ENCODE measurements at places on chromosomes 6 and 20. TPM values are rescaled to one million over a fixed set of nuclear protein-coding genes. Genes with fewer than 3 reads are reported as not detected.

DNA sequence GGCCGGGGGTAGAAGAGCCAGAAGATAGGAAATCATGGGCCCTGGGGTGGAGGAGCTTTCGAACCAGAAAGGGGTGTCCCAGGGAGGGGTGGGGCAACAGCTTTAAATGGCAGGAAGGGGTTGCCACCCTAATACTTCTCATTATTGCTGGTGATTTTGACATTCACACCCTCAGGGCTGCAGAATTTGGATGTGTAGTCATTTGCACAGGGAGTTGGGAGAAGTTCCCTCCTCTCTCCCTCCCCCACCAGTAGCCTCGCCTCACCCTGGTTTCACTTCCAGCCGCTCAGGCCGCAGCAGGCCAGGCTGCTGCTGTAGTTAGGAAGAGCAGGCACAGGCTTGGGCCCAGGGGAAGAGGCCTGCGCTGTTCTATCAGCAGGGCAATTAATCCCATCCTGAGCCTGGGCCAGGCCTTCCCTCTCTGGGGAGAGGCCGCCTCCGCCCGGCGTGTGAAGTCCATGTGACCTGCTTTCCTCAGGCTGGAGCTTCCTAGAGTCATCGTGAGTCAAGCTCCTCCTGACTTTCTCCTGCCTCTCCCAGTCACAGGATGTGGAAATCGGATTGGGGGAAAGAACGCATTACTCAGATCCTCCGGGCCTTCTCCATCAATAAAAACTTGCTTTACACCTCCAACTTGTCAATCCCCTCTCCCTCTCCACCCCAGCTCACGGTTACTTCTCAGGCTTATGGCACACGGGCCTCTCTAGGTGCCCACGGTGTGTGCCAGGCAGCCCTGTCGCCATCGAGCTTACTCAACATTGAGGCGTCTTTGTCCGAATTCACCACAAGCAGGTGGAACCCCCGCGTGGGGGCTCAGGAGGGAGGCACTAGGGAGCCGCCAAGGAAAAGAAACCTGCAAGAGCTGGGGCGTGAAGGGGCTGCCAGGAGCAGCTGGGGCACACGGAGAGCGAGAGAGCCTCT, 7.8 kb downstream of the ADTRP start:
- H3K27me3 ChIP-seq, result no peaks in the 10 kb centered on the region
- no peaks in the 10 kb centered on the region for H3K36me3 ChIP-seq
- peak; percentile 76 for DNase-seq
- no peak overlapping the region for H3K4me3 ChIP-seq
- peaks cover 1% of the 10 kb centered on the region for H3K4me1 ChIP-seq
- H3K27ac ChIP-seq, result peak overlapping the region; percentile 20

GRCh38 chr6:43014434-43014909, 423 bp downstream of the KLHDC3 start:
- H3K27me3 ChIP-seq, result no peaks in the 10 kb centered on the region
- peak overlapping the region; percentile 4 for H3K27ac ChIP-seq
- peaks cover 12% of the 10 kb centered on the region for H3K4me1 ChIP-seq
- H3K4me3 ChIP-seq, result peak overlapping the region; percentile 65
- no peak for DNase-seq

DNA sequence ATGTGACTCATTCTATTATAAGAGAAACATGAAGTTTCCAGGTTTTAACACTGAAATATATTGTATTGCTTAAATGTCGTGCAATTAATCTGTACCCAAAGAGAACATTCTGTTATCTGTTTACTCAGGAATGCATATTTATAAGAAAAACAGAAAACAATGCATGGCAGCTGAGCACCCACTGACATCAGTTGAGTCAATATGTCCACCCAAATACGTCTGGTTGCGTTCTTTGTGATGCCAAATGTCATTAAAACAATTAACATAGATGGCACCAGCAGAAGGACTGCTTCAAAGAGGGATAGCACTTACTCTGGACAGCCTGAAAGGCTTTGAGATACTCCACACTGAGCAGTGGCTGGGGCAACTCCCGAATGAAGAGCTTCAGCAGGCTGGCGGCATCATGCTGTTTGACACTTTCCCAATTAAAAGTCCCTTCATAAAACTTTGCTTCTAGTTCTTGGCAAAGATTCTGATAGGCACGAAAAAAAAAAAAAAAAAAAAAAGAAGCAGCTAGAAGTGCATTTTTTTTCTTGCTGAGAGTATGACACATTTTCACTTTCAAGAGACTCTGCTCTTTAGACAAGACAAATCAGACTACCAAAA, 102.3 kb downstream of the ARHGAP18 start:
- no peak overlapping the region for H3K4me3 ChIP-seq
- no peak overlapping the region for H3K27ac ChIP-seq
- no peaks in the 10 kb centered on the region for H3K27me3 ChIP-seq
- no peaks in the 10 kb centered on the region for H3K36me3 ChIP-seq
- DNase-seq, result peak; percentile 36

DNA sequence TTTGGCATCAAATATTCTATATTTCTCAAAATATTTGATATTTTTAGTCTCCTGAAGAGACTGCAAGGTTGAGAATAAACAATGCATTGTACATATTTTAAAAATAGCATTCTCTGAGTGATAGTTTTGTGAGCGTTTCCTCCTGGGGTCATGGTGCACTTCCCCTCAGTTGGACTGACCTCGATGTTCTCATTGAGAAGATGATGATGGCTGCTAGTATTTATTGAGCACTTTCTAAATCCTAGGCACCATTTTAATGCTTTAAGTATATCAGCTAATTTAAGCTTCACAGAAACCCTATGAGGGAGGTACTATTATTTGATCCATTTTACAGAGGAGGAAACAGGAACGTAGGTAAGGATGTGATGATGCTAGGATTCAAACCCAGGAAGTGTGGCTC, 18.2 kb downstream of the DSE start:
- H3K4me1 ChIP-seq, result peaks cover 18% of the 10 kb centered on the region
- DNase-seq, result no peak
- no peaks in the 10 kb centered on the region for H3K27me3 ChIP-seq
- no peak overlapping the region for H3K27ac ChIP-seq
- no peak overlapping the region for H3K4me3 ChIP-seq

DNA sequence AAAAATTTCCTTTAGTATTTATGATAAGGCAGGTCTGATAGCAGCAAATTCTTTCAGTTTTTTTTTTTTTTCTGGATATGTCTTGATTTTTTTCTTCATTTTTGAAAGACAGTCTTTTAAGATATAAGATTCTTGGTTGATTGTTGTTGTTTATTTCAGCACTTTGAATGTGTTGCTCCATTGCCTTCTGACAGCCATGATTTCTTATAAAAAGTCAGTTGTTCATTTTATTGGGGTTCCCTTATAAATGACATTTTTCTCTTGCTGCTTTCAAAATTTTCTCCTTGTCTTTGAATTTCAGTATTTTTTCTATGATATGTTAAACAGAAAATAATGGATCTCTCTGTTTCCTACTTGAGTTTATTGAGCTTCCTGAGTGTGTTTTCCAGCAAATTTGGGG, 152.3 kb downstream of the ISM1 start:
- no peak overlapping the region for H3K27ac ChIP-seq
- H3K4me3 ChIP-seq, result no peak overlapping the region
- H3K27me3 ChIP-seq, result no peaks in the 10 kb centered on the region
- no peaks in the 10 kb centered on the region for H3K4me1 ChIP-seq
- no peak for DNase-seq

GRCh38 chr6:45044086-45044485, 284.0 kb upstream of the RUNX2 start:
- DNase-seq, result no peak
- H3K27ac ChIP-seq, result no peak overlapping the region
- H3K36me3 ChIP-seq, result no peaks in the 10 kb centered on the region
- peaks cover 2% of the 10 kb centered on the region for H3K4me1 ChIP-seq

TRMT6 gene
- 19.3 TPM for total RNA-seq

DNA sequence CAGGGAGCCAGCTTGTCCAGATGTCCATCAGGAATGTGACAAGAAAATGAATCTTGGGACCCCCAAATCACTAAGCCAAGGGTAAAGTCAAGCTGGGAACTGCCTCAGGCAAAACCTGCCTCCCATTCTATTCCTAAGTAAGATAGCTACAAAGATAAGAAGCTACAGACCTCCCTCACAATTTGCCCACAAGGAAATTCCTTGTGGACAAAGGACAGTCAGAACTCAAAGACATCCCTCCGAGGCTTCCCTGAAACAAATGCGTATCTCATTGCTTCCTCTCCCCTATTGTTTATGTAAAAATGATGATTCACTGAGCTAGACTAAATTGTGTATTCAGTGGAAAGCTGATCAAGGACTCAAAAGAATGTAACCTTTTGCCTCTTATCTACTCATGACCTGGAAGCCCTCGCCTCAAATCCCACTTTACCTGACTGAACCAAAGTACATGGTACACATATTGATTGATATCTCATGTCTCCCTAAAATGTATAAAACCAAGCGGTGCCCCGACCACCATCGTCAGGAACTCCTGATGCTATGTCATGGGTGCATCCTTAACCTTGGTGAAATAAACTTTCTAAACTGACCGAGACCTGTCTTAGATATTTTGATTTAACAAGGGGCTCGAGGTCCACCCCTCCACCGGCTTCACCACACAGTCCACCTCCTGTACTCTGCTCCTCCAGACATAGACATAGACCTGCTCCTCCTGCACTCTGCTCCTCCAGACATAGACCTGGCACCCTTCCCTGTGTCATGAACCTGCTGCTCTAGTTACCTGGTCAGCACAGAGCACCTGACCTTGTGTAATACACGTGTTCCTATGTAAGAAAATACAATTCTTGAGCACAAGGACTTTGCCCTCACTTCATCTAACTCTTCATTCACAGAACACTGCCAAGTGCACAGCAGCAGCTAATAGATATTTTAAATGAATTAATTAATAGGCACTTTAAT, 81.4 kb downstream of the WDR27 start:
- H3K36me3 ChIP-seq, result no peaks in the 10 kb centered on the region
- DNase-seq, result no peak
- H3K27me3 ChIP-seq, result no peaks in the 10 kb centered on the region
- no peak overlapping the region for H3K4me3 ChIP-seq
- no peak overlapping the region for H3K27ac ChIP-seq

- no peak overlapping the region for H3K27ac ChIP-seq
- H3K36me3 ChIP-seq, result no peaks in the 10 kb centered on the region
Observed at GRCh38 chr20:22503577-22503976, 80.8 kb downstream of the FOXA2 start.

GRCh38 chr20:40251284-40251932, 437.6 kb downstream of the MAFB start:
- no peak overlapping the region for H3K4me3 ChIP-seq
- H3K36me3 ChIP-seq, result no peaks in the 10 kb centered on the region
- no peaks in the 10 kb centered on the region for H3K27me3 ChIP-seq
- H3K27ac ChIP-seq, result no peak overlapping the region
- H3K4me1 ChIP-seq, result no peaks in the 10 kb centered on the region

- H3K27me3 ChIP-seq, result no peaks in the 10 kb centered on the region
- H3K36me3 ChIP-seq, result no peaks in the 10 kb centered on the region
- no peaks in the 10 kb centered on the region for H3K4me1 ChIP-seq
- no peak for DNase-seq
- H3K4me3 ChIP-seq, result no peak overlapping the region
Observed at GRCh38 chr20:13098720-13099355, 90.1 kb downstream of the SPTLC3 start.

- no peak for DNase-seq
- no peak overlapping the region for H3K27ac ChIP-seq
- no peaks in the 10 kb centered on the region for H3K4me1 ChIP-seq
- H3K27me3 ChIP-seq, result no peaks in the 10 kb centered on the region
Observed at GRCh38 chr6:124780623-124781022, 181.6 kb upstream of the RNF217 start.

NUP43 gene
- total RNA-seq, result 34.0 TPM

- no peak overlapping the region for H3K27ac ChIP-seq
- no peaks in the 10 kb centered on the region for H3K27me3 ChIP-seq
- no peaks in the 10 kb centered on the region for H3K36me3 ChIP-seq
Observed at GRCh38 chr6:3135668-3136291, 17.3 kb downstream of the BPHL start.
